ENCODE measurements at places on chromosomes 2 and 18. TPM values are rescaled to one million over a fixed set of nuclear protein-coding genes. Genes with fewer than 3 reads are reported as not detected.

EML6 gene
- total RNA-seq: 3.7 TPM

ZAP70 gene
- total RNA-seq: 1.5 TPM

DNA sequence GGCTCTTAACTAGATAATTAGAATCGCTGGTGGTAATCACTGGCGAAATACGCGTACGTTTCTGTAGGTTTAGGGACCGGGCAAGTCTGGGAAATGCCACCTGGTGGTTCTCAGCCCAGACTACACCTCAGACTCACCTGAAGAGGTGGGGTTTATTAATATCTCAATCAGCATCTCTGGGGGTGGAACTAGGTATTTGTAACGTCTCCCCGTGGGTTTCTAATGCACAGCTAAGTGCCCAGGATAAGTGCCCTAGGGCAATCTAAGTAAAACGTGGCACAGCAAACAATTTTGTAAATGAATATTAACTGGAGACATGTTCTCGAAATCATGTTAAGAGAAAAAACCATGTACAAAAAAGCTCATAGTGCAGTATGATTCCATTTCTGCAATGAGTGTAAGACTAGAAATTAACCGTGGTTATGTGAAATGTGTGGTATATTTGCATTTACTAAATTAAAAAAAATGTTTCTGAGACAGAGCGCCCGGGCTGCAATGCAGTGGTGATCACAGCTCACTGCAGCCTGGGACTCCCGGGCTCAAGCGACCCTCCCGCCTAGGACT is 760 bp upstream of the CNOT11 start:
- DNase-seq: no peak

- DNase-seq: no peak
Measured at GRCh38 chr2:46077522-46078107, 219.6 kb upstream of the EPAS1 start.

IFT172 gene
- 38.0 TPM for total RNA-seq

SKOR2 gene
- not detected for total RNA-seq

- DNase-seq: no peak
Measured at GRCh38 chr2:152863826-152864225, 145.4 kb downstream of the ARL6IP6 start.

GKN1 gene
- total RNA-seq: not detected

DLGAP1 gene
- 3.6 TPM for total RNA-seq

LHCGR gene
- total RNA-seq: 2.3 TPM

DNA sequence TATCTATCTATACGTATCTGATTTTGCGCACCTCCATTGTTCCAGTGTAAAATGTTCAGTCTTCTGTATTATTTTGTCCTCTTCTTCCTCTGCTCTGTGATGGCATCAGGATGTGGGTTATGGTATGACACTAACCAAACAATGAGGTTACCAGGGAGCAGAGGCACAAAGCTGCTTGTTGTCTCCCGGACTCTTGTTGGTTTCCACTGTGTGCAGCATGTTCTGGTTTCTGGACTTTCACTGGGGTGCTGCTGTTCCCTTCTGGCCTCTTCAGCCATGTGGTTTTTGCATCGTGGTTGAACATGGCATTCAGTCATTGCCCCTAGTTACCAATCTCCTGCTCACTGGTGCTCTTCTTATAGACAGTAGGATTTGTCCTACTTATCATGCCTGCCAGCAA is 665.9 kb downstream of the CBLN2 start:
- DNase-seq: no peak

- no peak for DNase-seq
Measured at GRCh38 chr18:54466248-54467005, 108.7 kb downstream of the C18orf54 start.

ASAP2 gene
- 14.5 TPM for total RNA-seq

CRYGD gene
- total RNA-seq: 2.4 TPM

All from ovary (tissue), 10 donors.